ENCODE measurements at places on chromosomes 6 and 20.

DNA sequence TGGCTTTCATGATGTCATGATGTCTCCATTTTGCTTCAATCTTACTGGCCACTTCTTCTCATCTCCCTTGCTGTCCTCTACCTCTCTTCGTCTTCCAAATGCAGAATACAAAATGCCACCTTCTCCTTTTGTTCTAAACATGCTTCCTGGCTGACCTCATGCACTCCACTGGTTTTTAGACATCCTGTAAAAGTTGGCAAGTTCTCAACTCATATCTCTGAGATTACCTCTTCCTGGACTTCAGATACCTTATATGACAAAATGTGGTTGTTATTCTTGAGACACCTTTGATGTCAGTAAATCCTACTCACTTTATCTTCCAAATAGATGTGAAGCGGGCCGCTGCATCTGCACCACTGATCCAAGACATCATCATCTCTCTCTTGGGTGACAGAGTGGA is 212.7 kb upstream of the FOXA2 start:
- DNase-seq, result no peak
- H3K4me3 ChIP-seq, result no peak overlapping the region
- no peaks in the 10 kb centered on the region for H3K4me1 ChIP-seq
- H3K36me3 ChIP-seq, result no peaks in the 10 kb centered on the region

GRCh38 chr20:833121-833449 is 430 bp upstream of the FAM110A start:
- peaks cover 39% of the 10 kb centered on the region for H3K4me1 ChIP-seq
- peak overlapping the region; percentile 92 for H3K4me3 ChIP-seq
- peak overlapping the region; percentile 80 for H3K27ac ChIP-seq
- peaks cover 7% of the 10 kb centered on the region for H3K27me3 ChIP-seq
- no peak for DNase-seq

DNA sequence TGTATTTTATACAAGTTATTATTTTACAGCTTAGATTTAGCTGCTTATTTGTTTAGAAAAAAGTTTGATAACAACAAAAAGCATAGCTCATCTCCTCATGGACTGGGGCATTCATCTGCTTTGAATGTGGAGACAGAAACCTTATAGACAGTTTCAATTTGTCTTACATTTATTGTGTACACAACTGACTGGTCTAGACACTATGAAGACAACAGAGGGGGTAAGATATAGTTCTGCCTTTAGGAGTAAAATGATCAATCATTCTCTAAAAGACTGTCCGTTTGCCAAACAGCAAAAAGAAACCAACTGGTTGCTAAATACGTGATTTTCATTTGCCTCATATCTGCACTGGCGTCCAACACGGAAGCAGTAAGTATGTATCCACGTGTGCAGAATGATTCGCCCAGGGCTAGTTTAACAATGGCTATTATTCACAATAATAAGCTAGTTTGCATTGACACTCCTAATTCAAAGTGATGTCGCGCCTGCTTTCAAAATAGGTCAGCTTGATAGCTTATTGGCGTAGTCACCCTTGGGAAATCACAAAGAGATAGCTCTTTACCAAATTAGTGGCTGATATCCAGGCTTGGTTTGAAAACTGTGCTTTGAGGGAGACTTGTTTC is 153.6 kb downstream of the BMP2 start:
- H3K4me1 ChIP-seq, result no peaks in the 10 kb centered on the region
- no peak overlapping the region for H3K27ac ChIP-seq
- no peaks in the 10 kb centered on the region for H3K36me3 ChIP-seq
- no peak for DNase-seq
- no peaks in the 10 kb centered on the region for H3K27me3 ChIP-seq
- H3K4me3 ChIP-seq, result no peak overlapping the region

DNA sequence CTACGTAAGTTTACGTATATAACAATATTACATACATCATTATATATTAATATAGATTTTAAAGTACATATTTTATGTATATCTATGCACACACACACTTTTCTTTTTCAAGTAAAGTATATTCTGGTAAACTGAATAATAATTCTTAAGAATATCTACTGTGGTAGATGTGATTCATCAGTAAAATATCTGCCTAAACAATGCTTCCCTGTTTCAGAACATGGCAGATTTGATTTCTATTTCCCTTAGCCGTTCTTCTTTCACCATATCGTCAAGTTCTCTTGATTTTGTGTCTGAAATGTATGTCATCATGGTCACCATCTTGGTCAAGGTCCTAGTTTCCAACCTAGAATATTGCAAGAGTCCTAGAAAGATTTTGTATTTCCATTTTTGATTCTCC is 195.6 kb downstream of the HDGFL1 start:
- no peak overlapping the region for H3K27ac ChIP-seq
- H3K36me3 ChIP-seq, result no peaks in the 10 kb centered on the region
- H3K4me1 ChIP-seq, result no peaks in the 10 kb centered on the region
- no peak for DNase-seq
- H3K4me3 ChIP-seq, result no peak overlapping the region

GRCh38 chr6:43990627-43991619 is 136.3 kb downstream of the MRPL14 start:
- H3K4me3 ChIP-seq, result no peak overlapping the region
- no peaks in the 10 kb centered on the region for H3K36me3 ChIP-seq
- no peak for DNase-seq
- peaks cover 34% of the 10 kb centered on the region for H3K27me3 ChIP-seq

DNA sequence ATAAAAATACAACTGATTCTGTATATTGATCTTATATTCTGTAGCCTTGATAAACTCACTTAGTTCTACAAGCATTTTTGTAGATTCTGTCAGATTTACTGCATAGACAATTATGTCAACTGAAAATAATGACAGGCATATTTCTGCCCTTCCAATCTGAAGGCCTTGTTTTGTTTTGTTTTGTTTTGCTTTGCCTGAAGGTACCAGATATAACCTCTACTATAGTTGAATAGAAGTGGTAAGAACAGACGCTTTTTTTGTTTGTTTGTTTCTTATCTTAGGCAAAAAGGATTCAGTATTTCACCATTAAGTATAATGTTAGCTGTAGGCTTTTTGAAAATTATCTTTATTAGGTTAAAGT is 64.6 kb upstream of the RSPO3 start:
- H3K27ac ChIP-seq, result no peak overlapping the region
- H3K36me3 ChIP-seq, result no peaks in the 10 kb centered on the region
- no peaks in the 10 kb centered on the region for H3K4me1 ChIP-seq
- H3K27me3 ChIP-seq, result no peaks in the 10 kb centered on the region
- H3K4me3 ChIP-seq, result no peak overlapping the region

DNA sequence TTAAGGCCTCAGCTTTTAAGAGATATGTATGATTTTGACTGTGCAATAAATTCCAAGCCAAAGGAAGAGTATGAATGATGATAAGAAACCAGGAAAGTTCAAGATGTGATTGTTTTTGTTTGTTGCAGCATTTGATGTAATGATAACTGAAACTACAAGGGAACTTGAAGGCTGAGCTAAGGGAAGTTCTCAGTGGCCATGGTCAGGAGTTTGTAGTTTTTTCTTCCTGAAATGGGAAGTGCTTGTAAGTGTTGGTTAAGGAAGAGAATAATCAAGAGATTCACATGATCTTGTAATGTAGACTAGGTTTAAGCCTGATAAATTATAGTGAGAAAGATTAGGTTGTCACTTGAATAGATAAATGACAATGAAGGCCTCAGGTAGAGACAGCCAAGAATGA is 53.4 kb downstream of the PTCHD4 start:
- no peak overlapping the region for H3K4me3 ChIP-seq
- H3K4me1 ChIP-seq, result no peaks in the 10 kb centered on the region

DNA sequence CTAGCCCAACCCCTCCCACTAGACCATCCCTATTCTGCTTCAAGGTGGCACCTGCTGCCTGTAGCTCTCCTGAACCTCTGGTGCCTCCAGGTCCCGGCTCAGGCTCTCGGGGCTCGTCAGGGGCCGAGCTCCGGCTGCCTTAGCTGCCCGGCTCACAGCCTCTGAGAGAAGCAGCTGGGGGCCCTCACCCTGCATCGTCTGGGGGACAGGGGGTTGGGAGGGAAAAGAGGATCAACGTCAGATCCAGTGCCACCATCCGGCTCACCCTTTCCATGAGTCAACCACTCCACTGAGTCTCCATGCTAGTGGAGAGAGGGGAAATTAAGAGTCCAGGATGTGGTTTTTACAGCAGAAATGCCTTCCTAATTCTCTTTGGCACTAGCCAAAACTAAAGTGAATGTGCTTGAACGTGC is 13.0 kb downstream of the BAG6 start:
- DNase-seq, result no peak
- H3K4me3 ChIP-seq, result no peak overlapping the region
- no peaks in the 10 kb centered on the region for H3K4me1 ChIP-seq
- H3K27me3 ChIP-seq, result no peaks in the 10 kb centered on the region
- no peak overlapping the region for H3K27ac ChIP-seq

GRCh38 chr6:22921828-22922227 is 352.5 kb downstream of the HDGFL1 start:
- H3K4me3 ChIP-seq, result no peak overlapping the region
- H3K36me3 ChIP-seq, result no peaks in the 10 kb centered on the region
- no peaks in the 10 kb centered on the region for H3K27me3 ChIP-seq
- no peak for DNase-seq

- no peaks in the 10 kb centered on the region for H3K27me3 ChIP-seq
- H3K4me3 ChIP-seq, result no peak overlapping the region
- no peak for DNase-seq
- H3K27ac ChIP-seq, result no peak overlapping the region
- H3K4me1 ChIP-seq, result peaks cover 2% of the 10 kb centered on the region
Observed at GRCh38 chr20:61391812-61392520, 139.9 kb downstream of the CDH4 start.

DNA sequence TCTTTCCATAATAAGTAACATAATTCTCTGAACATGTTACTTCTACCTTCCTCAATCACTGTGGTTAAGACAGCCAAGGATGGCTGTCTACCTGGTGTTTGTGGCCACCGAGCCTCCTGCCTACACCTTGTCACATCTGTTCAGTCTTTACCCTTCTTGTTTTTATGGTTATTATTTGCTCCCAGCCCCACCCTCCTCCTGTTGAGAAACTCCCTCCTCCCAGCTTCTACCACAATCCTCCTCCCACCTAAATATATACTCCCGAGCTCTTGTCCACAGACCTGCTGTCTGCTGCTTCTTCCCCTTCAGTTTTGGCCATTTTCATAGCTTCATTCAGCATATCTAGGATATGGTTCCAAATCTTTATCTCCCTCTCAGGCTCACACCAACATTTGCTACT is 35.7 kb upstream of the GABRR1 start:
- H3K27ac ChIP-seq, result no peak overlapping the region
- no peak for DNase-seq
- H3K4me1 ChIP-seq, result no peaks in the 10 kb centered on the region

DNA sequence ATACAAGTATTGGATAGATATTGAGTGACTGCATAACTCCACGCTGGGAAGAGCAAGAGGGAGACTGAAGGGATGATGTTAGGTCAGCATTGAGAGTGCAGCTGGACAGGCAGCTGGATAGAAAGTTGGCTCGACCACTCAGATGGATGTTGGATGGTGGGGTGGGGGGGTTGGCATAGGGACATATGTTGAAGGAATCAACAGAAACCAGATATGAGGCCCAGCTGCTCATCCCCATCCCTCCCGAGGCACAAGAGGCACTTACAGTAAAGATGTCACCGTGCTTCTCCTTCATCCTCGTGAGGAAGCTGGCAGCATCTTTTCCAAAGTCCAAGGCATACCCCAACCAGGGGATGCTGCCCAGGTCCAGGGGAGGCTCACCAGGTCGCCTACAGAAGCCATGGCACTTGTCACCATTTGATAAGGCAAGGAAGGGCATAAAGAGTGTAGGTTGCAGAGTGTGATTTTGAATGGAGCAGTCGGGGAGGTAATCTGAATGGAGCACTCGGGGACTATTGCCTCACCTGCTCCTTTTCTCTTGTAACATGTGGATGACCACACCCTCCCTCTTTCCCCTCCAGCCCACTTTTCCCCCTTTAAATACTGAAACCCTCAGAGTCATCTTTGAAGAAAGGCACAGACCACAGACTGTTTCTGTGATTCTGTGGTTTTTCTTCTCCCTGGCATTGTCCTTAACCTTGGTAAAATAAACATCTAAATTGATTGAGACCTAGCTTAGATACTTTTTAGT is 18.0 kb downstream of the PTGIS start:
- no peak overlapping the region for H3K27ac ChIP-seq
- peaks cover 5% of the 10 kb centered on the region for H3K36me3 ChIP-seq
- H3K27me3 ChIP-seq, result peaks cover 30% of the 10 kb centered on the region
- H3K4me3 ChIP-seq, result no peak overlapping the region
- no peak for DNase-seq

DNA sequence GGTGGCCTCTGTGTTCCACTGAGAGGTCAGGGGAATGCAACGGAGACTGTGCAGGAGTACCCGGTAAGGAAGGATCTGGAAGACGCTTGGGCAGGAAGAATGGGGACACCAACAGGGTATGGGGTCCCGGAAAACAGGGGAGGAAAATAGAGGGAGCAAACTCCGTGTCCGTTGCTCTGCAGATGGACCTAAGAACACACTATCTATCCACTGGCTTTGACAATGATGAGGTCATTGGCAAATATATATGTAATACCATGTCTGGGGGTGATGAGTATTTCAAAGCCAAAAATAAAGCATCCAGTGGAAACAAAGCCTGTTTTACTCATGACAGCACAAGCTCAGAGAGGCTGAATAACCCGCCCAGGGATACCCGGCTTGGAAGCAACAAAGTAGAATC is 80.2 kb downstream of the BMP7 start:
- no peaks in the 10 kb centered on the region for H3K4me1 ChIP-seq
- H3K4me3 ChIP-seq, result no peak overlapping the region
- peak overlapping the region; percentile 35 for H3K27ac ChIP-seq
- H3K27me3 ChIP-seq, result peaks cover 11% of the 10 kb centered on the region
- DNase-seq, result no peak

DNA sequence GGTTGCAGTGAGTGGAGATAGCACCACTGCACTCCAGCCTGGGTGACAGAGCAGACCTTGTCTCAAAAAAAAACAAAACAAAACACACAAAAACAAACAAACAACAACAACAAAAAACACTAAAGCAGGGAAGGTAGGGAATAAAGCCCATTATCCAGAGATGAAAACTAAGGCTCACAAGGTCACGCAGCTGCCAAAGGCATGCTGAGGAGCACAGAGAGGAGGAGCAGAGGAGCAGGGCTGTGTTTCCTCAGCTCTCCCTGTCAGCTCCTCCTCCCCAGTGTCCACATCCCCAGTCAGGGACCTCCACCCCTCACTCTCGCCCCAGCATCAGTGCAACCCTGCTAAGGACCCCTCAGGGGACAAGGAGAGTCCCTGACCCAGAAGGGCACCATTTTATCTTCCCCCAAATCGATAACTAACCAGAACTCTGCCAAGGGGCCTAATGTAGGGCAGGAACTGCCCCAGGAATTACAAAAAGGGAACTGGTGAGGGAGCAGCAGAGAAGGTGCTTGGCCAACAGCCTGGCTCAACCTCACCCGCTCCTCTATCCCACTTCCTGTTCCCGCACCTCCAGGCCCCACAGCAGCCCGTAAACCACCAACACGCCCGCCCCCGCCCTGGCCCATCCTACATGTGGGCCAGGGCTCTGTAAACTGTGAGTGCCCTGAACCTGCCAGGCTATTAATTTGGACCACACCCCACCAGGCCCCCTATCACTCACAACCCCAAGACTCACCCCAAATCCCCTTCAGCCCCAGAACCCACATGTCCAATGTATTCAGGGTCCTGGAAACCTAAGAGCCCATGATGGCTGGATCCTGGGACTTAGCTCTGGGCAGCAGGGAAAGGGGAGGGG is 9.0 kb downstream of the TEAD3 start:
- H3K4me1 ChIP-seq, result peaks cover 7% of the 10 kb centered on the region
- H3K4me3 ChIP-seq, result no peak overlapping the region
- no peaks in the 10 kb centered on the region for H3K36me3 ChIP-seq
- no peak for DNase-seq
- peaks cover 43% of the 10 kb centered on the region for H3K27me3 ChIP-seq
- no peak overlapping the region for H3K27ac ChIP-seq
